ENCODE measurements at places on chromosomes 3 and 15.

GRCh38 chr15:36024031-36024688 lies 478.2 kb upstream of the DPH6 start:
- H3K27ac ChIP-seq = no peak overlapping the region
- no peaks in the 10 kb centered on the region for H3K4me1 ChIP-seq
- no peaks in the 10 kb centered on the region for H3K27me3 ChIP-seq
- H3K36me3 ChIP-seq = no peaks in the 10 kb centered on the region
- H3K4me3 ChIP-seq = no peak overlapping the region

GRCh38 chr3:74789111-74789510 lies 174.7 kb upstream of the CNTN3 start:
- H3K36me3 ChIP-seq = no peaks in the 10 kb centered on the region
- H3K4me3 ChIP-seq = no peak overlapping the region
- H3K27ac ChIP-seq = no peak overlapping the region
- no peaks in the 10 kb centered on the region for H3K27me3 ChIP-seq

- DNase-seq = no peak
- H3K4me1 ChIP-seq = no peaks in the 10 kb centered on the region
- H3K27me3 ChIP-seq = peaks cover 2% of the 10 kb centered on the region
- no peak overlapping the region for H3K27ac ChIP-seq
- no peak overlapping the region for H3K4me3 ChIP-seq
Measured at GRCh38 chr15:73709686-73710085, 25.5 kb downstream of the CD276 start.

- H3K4me3 ChIP-seq = no peak overlapping the region
- DNase-seq = no peak
- H3K4me1 ChIP-seq = no peaks in the 10 kb centered on the region
- H3K27me3 ChIP-seq = peaks cover 31% of the 10 kb centered on the region
- no peak overlapping the region for H3K27ac ChIP-seq
Measured at GRCh38 chr15:45347033-45347432, 31.3 kb downstream of the GATM start.

- no peak overlapping the region for H3K27ac ChIP-seq
- DNase-seq = no peak
- peaks cover 11% of the 10 kb centered on the region for H3K36me3 ChIP-seq
- H3K27me3 ChIP-seq = no peaks in the 10 kb centered on the region
Measured at GRCh38 chr3:132421832-132422231, 4.5 kb downstream of the DNAJC13 start.

- no peaks in the 10 kb centered on the region for H3K36me3 ChIP-seq
- peaks cover 27% of the 10 kb centered on the region for H3K27me3 ChIP-seq
- no peak overlapping the region for H3K4me3 ChIP-seq
- no peaks in the 10 kb centered on the region for H3K4me1 ChIP-seq
- no peak for DNase-seq
- no peak overlapping the region for H3K27ac ChIP-seq
Measured at GRCh38 chr3:159840703-159841299, 147.8 kb upstream of the IL12A start.

GRCh38 chr3:99648101-99648500 lies 9.7 kb downstream of the COL8A1 start:
- DNase-seq = no peak
- H3K4me3 ChIP-seq = no peak overlapping the region
- H3K36me3 ChIP-seq = no peaks in the 10 kb centered on the region
- H3K4me1 ChIP-seq = no peaks in the 10 kb centered on the region
- peaks cover 20% of the 10 kb centered on the region for H3K27me3 ChIP-seq

DNA sequence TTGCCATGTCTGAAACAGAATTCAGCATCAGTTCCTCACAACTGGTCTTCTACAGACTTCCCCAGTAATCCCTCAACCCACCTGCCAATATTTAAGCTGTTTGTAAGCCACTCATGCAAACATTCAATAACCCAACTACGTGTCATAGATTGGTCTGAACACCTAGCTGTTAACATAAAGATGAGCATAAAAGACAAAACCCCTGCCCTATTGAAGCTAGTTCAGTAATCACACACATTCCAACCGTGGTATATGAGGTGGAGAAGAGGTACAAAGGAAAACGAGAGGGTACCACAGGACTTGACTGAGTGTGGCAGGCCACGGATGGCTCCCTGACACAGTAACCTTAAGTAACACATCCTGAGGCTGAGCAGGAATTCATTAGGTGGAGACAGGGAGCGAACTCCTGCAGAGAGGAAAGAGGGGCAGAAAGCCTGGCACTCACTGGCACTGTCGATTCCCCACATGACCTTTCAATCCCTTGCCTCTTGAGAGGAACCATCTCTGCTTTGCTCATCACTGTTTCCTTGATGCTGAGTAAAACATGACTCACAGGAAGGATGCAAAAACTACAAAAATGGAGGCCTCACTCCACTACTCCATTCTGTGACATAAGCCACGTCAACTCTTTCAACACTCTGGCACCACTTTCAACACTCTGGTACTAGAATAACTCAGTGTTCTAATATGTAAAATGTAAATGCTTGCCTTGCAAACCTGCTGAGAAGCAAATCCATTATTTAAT lies 31.3 kb downstream of the RPN1 start:
- H3K27me3 ChIP-seq = no peaks in the 10 kb centered on the region
- H3K27ac ChIP-seq = peak overlapping the region; percentile 97
- peaks cover 33% of the 10 kb centered on the region for H3K4me1 ChIP-seq
- peak overlapping the region; percentile 92 for H3K4me3 ChIP-seq
- H3K36me3 ChIP-seq = peaks cover 50% of the 10 kb centered on the region

- no peaks in the 10 kb centered on the region for H3K27me3 ChIP-seq
- no peak for DNase-seq
- H3K27ac ChIP-seq = no peak overlapping the region
- H3K4me3 ChIP-seq = no peak overlapping the region
- H3K4me1 ChIP-seq = no peaks in the 10 kb centered on the region
Measured at GRCh38 chr3:24923570-24923969, 428.9 kb upstream of the THRB start.

GRCh38 chr3:182959474-182960350 lies 20.6 kb downstream of the DCUN1D1 start:
- no peaks in the 10 kb centered on the region for H3K27me3 ChIP-seq
- no peak overlapping the region for H3K4me3 ChIP-seq
- no peak for DNase-seq
- peaks cover 4% of the 10 kb centered on the region for H3K4me1 ChIP-seq
- H3K27ac ChIP-seq = peak overlapping the region; percentile 1

DNA sequence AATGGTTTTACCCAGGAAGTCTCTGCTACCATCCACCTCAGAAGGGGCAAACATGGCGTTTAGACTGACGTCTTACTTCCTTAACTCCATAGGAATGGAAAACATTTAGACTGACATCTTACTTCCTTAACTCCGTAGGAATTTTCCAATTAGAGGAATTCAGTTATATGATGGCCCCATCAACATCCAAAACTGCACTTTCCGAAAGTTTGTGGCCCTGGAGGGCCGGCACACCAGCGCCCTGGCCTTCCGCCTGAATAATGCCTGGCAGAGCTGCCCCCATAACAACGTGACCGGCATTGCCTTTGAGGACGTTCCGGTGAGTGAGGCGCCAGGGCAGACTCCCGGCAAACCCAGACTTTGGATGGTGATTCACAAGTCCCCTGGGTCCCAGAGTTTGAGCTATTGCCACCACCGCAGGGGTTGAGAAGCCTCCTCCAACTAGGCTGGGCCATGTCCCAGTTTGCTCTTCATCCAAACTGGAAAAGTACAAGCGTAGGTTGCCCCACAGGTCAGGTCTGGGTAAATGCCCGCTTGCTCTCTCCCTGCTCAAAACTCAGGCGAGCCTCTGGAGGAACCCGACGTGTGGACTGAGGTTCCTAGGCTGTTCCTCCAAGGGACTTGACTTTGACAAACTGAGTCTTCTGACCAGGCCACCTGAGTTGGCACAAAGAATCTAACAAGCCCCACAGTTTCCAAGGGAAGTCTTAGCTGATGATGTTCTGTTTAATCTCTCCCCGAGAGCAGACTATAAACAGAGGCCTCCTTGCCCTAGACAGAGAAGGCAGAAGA lies 57.7 kb downstream of the MESD start:
- H3K4me3 ChIP-seq = no peak overlapping the region
- no peak overlapping the region for H3K27ac ChIP-seq
- peaks cover 8% of the 10 kb centered on the region for H3K36me3 ChIP-seq
- DNase-seq = no peak
- no peaks in the 10 kb centered on the region for H3K27me3 ChIP-seq
- no peaks in the 10 kb centered on the region for H3K4me1 ChIP-seq

GRCh38 chr3:28279770-28280169 lies 38.4 kb downstream of the CMC1 start:
- H3K4me3 ChIP-seq = no peak overlapping the region
- no peaks in the 10 kb centered on the region for H3K27me3 ChIP-seq
- DNase-seq = no peak
- peaks cover 16% of the 10 kb centered on the region for H3K36me3 ChIP-seq

DNA sequence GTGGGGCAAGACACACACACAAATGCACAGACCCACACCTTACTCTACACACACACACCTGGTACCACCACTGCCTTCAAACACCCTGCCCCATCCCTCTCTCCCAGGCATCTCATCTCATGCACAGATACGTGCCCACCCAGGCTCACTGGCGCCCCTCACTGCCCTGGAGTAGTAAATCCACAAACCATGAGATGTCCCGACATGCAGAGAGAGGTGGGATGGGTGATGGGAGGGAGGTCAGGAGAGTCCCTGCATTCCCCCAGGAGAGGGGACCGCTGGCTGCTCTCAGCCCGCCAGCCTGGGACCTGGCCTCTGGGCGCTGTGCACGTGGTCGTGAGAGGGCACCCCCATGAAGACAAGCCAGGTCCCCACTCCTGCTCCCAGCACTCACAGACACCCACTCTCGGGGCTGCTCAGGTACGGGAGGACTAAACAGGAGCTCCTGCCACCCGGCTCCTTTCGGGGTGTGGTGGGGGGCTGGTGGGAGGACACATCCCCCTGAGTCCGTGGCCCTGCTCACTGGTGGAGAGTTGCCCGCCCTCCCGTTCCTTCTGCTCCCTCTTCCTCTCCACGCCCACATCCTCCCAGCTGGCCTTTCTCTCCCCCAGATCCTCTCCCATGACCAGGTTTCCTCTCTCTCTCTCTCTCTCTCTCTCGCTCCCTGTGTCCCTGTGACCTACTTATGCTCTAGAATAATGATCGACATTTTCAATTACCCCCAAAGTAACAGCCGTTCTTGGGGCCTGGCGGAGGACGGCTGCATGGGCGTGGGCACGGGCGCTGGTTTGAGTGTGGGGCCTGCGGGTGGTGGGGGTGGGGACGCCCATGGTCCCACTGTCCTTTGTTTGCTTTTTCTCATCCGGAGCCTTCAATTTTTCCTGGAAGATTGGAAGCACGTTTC lies 18.9 kb upstream of the CSPG4 start:
- peaks cover 12% of the 10 kb centered on the region for H3K4me1 ChIP-seq
- H3K36me3 ChIP-seq = no peaks in the 10 kb centered on the region
- peaks cover 12% of the 10 kb centered on the region for H3K27me3 ChIP-seq
- DNase-seq = no peak
- H3K27ac ChIP-seq = no peak overlapping the region

DNA sequence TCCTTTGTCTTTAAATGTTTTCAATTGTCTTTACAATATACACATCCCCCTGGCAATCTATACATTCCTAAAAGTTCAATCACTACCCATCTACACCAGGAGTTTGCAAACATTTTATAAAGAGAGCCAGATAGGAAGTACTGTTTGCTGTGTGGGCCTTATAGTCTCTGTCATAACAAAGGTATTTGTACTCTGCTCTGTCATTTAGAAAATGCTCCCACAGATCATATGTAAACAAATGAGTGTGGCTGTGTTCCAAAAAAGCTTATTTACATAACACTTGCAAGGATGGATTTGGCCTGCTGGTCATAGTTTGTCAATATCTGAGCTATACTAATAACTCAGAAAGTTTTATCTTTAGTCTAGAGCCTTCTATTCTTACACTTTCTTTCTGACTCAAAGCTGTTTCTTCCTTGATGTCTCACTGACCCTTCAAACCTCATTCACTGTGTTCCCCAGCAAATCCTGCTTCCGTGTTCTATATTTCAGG lies 511.9 kb downstream of the GBE1 start:
- H3K4me3 ChIP-seq = no peak overlapping the region
- no peak overlapping the region for H3K27ac ChIP-seq
- no peaks in the 10 kb centered on the region for H3K36me3 ChIP-seq
- no peaks in the 10 kb centered on the region for H3K4me1 ChIP-seq

- no peaks in the 10 kb centered on the region for H3K27me3 ChIP-seq
- no peak overlapping the region for H3K27ac ChIP-seq
- no peaks in the 10 kb centered on the region for H3K36me3 ChIP-seq
Measured at GRCh38 chr3:107329088-107329487, 48.2 kb upstream of the CCDC54 start.

- no peaks in the 10 kb centered on the region for H3K4me1 ChIP-seq
- no peak overlapping the region for H3K4me3 ChIP-seq
- H3K27ac ChIP-seq = no peak overlapping the region
- H3K36me3 ChIP-seq = peaks cover 3% of the 10 kb centered on the region
Measured at GRCh38 chr3:177307391-177307790, 110.1 kb upstream of the TBL1XR1 start.

- no peaks in the 10 kb centered on the region for H3K27me3 ChIP-seq
- H3K4me3 ChIP-seq = no peak overlapping the region
- no peaks in the 10 kb centered on the region for H3K36me3 ChIP-seq
- DNase-seq = no peak
Measured at GRCh38 chr15:91412138-91412928, 312.3 kb downstream of the SV2B start.

DNA sequence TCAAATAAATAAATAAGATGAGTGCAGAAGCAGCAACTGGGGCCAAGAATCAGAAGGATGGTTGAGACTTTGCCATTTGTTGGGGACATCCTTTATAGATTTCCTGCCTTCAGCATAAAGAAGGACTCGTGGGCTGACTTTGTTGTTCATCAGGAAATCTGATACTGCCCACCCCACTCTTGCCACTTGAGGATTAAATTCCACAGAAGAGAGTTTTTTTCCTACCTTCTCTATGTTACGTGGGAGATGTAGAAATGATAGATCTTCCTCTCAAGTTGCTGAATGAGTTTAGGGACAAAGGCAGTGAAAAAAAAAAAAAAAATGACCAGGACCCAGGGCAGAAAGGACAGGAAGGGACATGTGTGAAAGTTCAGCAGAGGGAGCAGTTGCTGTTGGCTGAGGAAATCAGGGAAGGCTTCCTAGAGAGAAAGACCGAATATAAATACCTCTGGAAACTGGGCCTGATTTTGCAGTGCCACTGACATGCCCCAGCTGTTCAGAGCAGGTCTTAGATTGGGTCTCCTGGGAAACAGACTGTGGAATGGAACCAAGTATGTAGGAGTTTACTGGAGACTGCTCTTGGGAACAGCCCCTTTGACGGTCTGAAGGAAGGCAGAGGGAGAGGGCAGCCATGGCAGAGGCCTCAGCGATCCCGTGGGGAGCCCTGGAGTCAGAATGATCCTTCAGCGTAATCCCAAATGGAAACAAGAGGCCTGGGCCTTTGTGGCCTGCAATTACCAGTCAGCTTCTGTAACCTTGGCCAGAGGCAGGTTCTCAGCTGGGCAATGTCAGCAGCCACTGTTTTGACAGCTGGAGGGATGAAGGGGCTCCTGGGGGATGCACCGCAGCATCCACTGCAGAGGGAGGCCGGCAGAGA lies 50.9 kb downstream of the C3orf20 start:
- no peak for DNase-seq
- no peaks in the 10 kb centered on the region for H3K36me3 ChIP-seq
- no peak overlapping the region for H3K27ac ChIP-seq
- no peaks in the 10 kb centered on the region for H3K27me3 ChIP-seq

GRCh38 chr3:156187146-156187769 lies 66.9 kb downstream of the KCNAB1 start:
- no peaks in the 10 kb centered on the region for H3K27me3 ChIP-seq
- no peaks in the 10 kb centered on the region for H3K36me3 ChIP-seq
- H3K27ac ChIP-seq = no peak overlapping the region
- H3K4me1 ChIP-seq = no peaks in the 10 kb centered on the region
- no peak overlapping the region for H3K4me3 ChIP-seq
